CD4-positive, alpha-beta memory T cell (primary cell): ENCODE measurements at places on chromosomes 4 and X.

- DNase-seq: no peak
Observed at GRCh38 chr4:183493246-183493645, 11.6 kb upstream of the ING2 start.

DNA sequence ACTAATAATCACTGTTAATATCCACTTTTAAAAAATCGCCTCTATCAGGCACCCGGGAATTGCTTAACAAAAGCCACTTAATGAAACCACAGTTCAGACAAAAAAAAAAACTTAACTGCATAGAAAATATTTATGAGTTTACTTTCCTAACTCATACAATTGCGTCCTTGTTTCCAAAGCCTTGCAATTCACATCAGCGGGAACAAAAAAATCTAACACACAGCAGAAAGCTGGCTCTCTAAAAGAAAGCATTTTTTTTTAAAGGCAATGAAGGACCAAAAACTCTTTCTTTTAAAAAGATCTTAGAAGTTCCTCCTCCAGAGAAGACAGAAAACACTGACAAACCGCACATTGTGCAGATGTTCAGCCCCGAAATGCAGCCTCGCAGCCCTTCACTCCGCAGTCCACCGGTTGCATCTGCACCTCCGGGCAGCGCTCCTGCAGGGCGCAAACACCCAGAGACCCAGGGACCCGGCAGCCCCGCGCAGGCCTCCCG lies 812 bp downstream of the FAT1 start:
- no peak for DNase-seq

GRCh38 chrX:93468075-93468474 lies 205.3 kb downstream of the NAP1L3 start:
- DNase-seq: no peak

DNA sequence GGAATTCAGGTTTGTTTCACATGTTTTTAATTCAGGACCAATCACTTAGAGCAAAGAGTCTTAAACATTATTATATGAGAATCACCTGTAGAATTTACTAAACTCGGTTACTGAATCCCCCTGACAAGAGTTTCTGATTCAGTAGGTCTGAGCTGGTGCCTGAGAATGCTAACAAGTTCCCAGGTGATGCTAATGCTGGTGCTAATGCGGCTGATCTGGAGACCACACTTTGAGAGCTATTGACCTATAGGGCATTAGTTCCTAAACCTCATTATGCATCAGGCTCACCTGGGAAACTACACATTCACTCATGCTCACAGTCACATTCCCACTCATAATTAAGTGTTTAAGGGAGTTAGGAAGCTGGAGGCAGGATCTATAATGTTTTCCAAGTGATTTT lies 36.1 kb upstream of the NUDT6 start:
- no peak for DNase-seq

- DNase-seq: no peak
Observed at GRCh38 chr4:36273276-36273675, 8.1 kb upstream of the DTHD1 start.

DNA sequence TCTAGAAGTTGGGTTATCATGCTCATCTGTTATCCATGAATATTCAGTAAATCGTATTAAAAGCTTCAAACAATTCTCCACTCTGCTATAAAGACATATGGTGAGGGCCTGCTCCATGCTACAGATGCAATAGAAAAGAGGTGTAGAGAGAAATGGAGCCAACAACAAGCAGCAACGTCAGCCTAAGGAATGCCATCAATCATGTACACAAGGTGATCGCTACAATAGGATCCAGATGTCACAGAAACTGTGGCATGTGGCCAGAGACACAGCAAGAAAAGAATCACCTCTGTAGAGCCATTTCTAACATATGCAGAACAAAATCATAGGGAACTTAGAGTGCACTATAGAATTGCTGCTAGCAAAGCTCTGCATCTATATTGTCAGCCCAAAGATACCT lies 1188.1 kb downstream of the PCDH7 start:
- no peak for DNase-seq

DNA sequence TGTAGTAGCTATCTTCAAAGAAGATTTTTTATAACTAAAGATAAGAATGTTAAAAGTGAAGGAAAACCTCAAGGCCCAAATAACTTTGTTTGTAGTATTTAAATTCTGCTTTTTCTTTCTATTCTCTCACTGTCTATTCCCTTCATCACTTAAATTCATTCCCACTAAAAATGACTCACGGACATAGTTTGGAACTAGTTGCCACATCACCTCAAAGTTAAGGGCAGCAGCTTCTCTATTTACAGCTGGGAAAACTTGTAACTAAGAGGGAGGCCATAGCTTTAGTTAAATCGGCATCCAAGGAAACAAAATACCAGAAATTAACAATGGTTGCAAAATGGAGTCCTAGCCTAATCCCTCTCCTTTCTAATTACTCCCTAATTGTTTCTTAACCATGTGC lies 325.4 kb upstream of the MAGEB2 start:
- no peak for DNase-seq

GRCh38 chr4:1882850-1883271 lies 11.7 kb downstream of the NSD2 start:
- no peak for DNase-seq

- no peak for DNase-seq
Observed at GRCh38 chr4:139630991-139631390, 34.6 kb upstream of the MGST2 start.

DNA sequence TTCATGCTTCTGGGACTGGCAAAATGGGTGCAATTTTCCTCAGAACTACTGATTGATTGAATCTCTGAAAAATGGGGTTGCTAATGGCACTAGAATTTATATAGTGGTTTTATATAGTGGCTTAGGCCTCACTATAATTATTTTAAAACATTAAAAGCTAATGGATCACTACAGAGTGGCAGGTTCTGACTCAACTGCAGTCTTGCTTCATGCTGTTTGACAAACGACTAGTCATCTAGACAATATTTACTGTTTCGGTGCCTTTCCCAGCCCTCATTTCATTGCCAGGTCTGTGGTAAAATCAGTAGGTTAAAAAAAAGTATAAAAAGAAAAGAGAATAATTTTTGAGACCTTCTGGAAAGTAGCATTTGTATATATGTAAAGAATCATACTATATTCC lies 352.8 kb upstream of the ATOH1 start:
- no peak for DNase-seq

DNA sequence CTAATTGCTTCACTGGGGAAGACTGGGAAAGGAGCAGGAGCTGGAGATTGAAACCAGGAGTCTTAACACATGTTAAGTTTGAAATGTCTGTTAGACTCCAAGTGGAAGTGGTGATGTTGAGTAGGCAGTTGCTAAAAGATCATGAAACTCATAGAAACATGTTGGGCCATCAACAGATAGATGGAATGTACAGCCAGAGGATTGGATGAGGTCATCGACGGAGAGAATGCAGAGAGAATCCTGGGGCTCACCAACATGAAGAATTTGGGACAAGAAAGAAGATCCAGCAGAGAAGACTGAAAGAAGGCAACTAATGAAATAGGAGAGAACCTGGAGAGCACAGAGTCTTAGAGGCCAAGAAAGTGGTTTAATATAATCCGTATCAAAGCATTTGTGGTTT lies 19.4 kb upstream of the TSPAN5 start:
- no peak for DNase-seq

- no peak for DNase-seq
Observed at GRCh38 chrX:19867938-19868337, 19.5 kb downstream of the SH3KBP1 start.

DNA sequence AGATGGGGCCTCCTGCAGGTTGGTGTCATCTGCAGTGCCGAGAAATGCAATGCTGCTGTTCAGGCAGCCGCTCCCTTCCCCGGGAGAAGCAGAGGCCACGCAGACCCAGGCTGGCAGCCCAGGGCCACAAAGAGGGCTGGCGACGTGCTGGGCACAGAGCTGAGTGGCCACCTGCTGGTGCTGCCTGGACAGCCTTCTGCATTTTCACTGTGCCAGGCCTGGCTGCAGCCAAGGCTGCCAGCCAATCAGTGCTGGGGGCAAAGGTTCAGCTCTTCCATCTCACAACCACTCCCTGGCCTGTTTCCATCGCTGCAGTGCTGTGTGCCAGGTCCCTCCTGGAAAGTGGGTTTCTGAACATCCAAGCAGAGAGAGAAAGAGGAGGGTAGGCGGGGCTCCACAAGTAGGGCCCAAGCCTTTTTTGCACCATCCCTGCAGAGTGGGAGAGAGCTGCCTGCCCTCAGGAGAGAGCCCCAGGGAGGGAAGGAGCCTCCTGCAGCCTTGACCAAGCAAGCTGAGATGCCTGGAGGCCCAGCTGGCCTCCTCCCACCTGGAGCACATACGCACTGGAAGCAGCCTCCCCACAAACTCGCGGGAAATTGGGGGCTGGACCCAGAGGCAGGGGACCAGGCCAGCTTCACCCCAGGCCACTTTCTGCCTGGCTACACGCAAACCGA lies 20.1 kb downstream of the ADRA2C start:
- no peak for DNase-seq

DNA sequence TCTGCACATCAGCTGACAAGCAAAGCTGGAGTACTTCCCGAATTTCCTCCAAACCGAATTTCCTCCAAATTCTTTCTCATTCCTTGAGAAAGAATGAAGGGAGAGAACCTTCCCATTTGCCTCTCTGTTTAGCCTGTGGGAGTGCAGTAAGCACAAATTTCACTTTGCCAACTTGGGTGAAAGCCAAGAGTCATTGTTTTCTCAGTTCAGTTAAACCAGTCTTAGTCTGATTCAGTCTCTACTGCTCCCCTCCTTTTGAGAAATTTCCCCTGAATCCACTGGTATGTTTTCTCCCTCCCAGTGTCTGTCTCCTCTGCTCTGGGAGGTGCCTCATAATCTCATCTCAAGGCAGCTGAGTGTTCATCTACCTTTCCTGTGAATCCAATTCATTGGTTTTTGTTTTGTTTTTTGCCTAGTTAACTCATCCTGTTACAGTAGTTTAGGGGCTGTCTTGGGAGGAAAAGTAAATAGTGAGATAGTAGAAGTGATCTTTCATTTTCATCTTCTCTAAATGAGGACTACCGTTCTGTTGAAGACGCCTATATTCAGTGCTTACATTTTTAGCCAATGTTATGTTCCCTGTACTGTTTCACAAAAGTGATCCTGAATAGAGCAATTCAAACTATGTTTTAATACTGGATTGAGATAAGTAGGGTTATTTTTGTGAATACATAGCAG lies 49.0 kb downstream of the SYTL5 start:
- no peak for DNase-seq

GRCh38 chr4:174080361-174080760 lies 203.1 kb downstream of the FBXO8 start:
- DNase-seq: no peak

DNA sequence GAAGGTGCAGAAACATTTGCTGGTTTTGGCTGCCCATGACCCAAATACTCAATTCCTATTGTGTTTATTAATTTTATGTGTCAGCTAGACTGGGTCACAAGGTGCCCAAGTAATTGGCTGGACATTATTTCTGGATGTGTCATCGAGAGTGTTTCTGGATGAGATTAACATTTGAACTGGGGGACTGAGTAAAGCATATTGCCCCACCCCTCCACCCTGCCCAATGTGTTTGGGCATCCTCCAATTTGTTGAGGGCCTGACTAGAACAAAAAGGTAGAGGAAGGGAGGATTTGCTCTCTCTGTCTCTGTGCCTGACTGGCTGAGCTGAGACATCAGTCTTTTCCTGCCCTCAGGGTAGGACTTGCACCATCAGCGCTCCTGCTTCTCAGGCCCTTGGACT lies 29.7 kb upstream of the LCORL start:
- no peak for DNase-seq
